Lung (tissue), 17 donors: ENCODE measurements at places on chromosomes 5 and 9.

GRCh38 chr5:120576588-120576987 lies 112.5 kb downstream of the PRR16 start:
- no peak for DNase-seq

- DNase-seq: peak; percentile 48
Measured at GRCh38 chr5:128782446-128782845, 182.8 kb upstream of the SLC27A6 start.

DNA sequence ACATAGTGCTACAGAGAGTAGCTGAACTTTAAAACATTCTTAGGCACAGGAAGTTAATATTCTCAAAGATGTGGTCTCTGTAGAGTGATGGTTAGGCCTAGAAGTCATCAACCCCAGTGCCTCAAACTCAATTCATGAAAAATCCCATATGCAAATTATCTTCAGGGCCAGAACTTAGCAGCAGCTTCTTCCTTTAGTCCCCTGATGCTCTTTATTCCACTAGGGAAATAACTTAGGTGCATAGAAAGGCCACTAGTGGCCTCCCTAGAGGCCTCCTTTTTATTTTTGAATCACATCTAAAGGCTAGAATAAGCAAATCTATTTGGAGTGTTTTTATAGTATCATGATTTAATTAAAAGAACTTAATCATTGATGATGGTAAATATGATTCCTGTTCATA lies 88.3 kb downstream of the GIN1 start:
- peak; percentile 16 for DNase-seq

GRCh38 chr5:180825768-180826525 lies 23.3 kb upstream of the MGAT1 start:
- DNase-seq: no peak

DNA sequence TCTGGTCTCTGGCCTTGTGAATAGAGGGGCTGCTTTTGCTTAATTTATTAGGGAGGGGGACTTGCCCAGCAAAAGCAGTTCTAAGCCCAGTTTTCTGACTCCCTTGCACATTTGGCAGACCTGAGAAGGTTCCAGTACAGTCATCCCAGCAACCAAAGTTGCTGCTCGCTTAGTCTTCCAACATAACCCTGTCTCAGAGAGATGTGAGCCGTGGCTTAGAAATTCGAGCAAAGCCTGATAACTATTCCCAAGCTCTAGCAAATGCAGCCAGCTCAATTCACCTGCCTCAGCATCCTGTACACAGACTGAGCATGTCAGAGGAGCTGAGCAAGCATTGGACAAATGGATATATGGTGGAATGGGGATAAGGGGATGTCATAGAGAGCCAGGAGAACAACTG lies 401.9 kb downstream of the SPOCK1 start:
- DNase-seq: no peak

- DNase-seq: no peak
Measured at GRCh38 chr9:101527066-101527465, 6.6 kb upstream of the RNF20 start.

GRCh38 chr5:6787941-6788340 lies 74.7 kb downstream of the TENT4A start:
- DNase-seq: no peak

DNA sequence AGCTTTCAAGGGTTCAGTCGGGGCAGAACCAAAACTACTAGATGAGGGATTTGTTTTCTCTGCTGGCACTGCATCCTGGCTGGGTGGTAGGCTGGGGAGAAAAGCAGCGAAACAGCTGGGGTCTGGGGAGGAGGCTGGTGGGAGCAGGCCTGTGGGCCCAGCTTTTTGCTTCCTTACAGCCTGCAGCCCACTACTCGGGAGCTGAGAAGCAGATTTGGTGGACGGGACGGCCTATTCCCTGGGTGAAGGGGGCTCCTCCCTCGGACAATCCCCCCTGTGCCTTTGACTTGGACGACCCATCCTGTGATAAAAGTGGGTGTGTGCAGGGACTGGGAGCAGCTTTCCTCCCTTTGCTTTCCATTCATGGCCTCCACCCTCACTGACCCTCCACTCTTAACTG lies 9.1 kb downstream of the NPR2 start:
- no peak for DNase-seq

GRCh38 chr5:118558871-118559270 lies 429.5 kb downstream of the DTWD2 start:
- DNase-seq: no peak

DNA sequence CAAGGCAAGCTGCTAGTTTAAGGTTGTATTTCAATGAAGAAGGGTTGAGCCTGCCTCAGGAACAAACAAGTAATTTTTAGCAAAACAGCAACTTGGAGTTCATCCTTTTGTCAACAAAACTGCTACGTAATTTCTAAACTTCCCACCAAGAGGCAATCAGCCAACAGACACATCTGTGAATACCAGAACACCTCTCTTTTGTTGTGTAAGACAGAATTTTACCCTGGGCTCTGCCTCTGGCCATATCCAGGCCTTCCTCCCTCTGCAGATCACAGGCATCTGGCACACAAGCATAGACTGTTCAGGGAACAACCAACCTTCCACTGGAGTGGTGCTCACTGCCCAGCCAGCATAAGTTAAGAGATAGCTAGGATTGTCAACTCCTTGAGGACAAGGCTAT lies 409.0 kb downstream of the SPOCK1 start:
- DNase-seq: no peak

- DNase-seq: no peak
Measured at GRCh38 chr5:91121347-91121993, 261.6 kb downstream of the ARRDC3 start.

- no peak for DNase-seq
Measured at GRCh38 chr5:164433106-164433870, 927.9 kb downstream of the MAT2B start.

- DNase-seq: peak; percentile 4
Measured at GRCh38 chr9:21455320-21455719, 15.1 kb downstream of the IFNA1 start.

DNA sequence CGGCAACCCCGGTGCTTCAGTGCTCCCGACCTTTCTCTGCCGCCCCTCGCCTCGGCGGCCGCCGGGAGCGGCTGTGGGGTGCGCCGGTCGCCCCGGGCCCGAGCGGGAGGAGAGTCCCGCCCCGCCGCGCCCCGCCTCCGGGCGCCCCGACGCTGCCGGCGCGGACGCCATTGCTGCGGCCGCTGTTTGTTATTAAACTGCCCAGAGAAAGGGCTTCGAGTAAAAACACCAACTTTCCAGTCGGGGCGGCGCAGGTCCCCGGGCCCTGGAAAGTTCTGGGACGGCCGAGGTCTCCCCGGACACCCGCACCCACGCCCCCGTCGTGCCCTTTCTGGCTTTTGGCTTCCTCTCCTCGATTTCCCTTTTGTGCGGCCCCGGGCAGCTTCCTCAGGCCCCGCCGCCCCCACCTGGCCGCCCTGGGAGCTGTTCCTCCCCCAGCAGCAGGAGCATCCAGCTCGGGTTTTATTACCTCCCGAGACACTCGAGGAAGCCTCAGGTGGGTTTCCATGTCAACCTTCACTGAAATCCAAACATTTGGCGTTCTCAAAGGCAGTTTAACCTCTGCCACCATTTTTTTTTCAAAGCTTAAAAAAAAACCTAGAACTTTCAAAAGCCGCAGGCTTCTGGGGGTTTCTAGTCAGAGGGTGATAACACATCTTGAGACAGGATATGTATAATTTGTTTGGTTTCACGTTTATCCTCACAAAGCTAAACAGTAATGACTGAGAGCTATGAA lies 334.4 kb downstream of the CWC27 start:
- DNase-seq: peak; percentile 77

- peak; percentile 61 for DNase-seq
Measured at GRCh38 chr9:99823681-99824377, 2.1 kb downstream of the NR4A3 start.

GRCh38 chr9:109030426-109030825 lies 17.1 kb upstream of the CTNNAL1 start:
- DNase-seq: no peak

DNA sequence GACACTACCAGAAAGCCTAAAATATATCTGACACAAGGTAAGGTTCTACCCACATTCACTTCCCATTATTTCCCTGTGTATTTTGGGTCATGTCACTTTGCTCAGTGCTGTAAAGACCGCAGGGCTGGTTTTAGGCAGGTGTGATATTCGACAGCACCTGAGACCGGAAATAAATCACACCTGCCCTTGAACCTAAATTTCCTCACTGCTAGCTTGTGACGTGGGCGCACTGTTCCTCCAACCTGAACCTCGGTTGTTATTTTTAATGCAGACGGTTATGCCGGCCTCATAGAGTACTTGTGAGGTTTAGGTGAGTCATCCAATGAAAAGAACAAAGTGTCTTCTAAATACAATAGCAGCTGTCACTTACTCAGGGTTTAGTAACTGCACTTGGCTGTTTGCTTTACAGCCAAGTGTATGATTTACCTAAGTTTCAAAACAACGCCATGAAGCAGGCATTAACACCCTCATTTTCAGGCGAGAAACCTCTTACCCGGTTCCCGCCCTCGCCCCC lies 20.7 kb upstream of the ZNF782 start:
- peak; percentile 10 for DNase-seq

DNA sequence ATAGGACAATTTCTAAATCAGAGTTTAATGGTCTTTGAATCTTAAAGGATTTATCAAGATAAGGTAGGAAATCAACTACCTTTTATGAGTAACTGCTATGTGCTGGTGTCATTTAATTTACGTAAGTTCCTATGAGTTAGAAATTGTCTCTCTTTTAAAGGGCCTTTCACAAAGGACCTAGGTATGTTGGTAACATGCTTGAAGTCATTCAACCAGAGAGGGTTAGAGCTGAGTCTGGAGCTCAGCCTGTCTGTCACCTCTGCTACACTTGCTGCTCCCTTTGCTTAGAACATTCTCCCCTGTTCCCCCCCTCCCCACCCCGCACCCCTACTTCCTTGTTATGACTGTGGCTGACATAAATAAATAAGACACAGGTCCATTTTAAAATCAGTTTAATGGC lies 190.3 kb upstream of the SEMA6A start:
- no peak for DNase-seq

GRCh38 chr5:96893342-96893741 lies 17.0 kb downstream of the ERAP2 start:
- DNase-seq: no peak

GRCh38 chr9:108478431-108479332 lies 377.1 kb downstream of the ACTL7B start:
- no peak for DNase-seq

DNA sequence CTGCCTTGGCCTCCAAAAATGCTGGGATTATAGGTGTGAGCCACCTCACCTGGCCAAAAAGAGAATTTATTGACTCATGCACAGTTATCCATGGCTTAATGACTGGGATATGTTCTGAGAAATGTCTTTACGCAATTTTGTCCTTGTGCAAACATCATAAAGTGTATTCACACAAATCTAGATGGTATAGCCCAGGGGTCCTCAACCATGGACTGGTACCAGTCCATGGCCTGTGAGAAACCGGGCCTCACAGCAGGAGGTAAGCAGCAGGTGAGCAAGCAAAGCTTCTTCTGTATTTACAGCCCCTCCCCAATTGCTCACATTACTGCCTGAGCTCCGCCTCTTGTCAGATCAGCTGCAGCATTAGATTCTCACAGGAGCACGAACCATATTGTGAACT lies 12.4 kb upstream of the SIL1 start:
- DNase-seq: no peak

DNA sequence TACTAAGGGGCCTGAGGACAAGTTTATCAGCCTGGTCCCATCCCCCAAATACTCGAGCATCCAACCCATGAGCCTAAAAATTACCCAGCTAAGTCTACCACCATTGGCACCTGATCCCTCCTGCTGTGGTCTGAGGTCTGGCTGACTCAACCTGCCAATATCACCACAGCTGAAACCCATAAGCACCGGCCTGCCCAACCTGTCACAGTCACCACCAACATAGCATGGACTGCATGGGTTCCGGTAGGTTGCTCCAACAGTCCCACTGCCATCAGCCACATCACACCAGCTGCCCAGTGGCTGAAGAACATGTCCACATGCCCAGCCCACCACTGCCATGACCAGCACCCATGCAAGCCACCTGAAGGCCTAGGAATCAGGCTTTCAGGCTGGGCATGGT lies 495.0 kb downstream of the PRELID2 start:
- no peak for DNase-seq

DNA sequence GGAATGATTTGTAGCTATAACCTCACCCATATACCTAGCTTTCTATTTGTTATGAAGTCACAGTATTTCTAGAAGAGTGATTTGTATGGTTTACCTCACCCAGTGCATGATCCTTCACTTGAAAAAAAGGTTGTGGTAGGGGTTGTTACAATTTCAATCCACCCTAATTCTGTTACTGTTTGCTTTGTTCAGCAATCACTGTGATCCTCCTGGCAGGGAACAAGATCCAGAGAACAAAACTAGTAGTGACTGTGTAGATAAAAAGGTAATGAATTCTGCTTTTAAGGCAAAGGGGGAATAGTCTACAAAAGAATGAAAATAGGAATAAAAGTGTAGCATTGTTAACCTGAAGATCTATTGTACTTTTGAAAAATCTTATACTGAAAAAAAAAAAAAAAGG lies 191.3 kb upstream of the SH3GL2 start:
- no peak for DNase-seq

DNA sequence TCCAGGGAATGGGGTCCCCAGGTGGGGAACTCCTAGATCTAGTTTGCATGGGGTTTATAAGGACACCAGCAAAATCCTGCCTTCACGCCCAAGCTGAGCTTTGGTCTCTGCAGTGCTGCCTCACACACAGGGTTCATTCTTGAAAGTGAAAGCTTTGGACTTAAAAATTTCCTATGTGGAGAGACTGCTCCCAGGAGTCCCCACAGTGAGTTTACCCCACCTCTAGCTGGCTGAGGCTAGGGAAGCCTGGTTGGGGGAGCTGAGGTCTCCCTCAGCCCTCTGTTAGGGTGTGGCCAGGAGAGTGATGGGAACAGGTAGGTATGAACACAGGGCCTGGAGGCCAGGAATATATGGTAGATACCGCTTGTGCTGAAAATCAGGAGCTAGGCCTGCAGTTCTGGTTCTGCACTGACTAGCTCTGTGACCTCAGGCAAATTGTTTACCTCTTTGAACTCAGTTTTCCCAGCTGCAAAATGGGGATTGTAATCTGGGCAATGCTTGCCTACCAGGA lies 41.5 kb upstream of the LARP1 start:
- no peak for DNase-seq

GRCh38 chr5:139245637-139246339 lies 47.6 kb upstream of the SIL1 start:
- no peak for DNase-seq

GRCh38 chr9:127058645-127059021 lies 63.8 kb downstream of the ANGPTL2 start:
- no peak for DNase-seq

DNA sequence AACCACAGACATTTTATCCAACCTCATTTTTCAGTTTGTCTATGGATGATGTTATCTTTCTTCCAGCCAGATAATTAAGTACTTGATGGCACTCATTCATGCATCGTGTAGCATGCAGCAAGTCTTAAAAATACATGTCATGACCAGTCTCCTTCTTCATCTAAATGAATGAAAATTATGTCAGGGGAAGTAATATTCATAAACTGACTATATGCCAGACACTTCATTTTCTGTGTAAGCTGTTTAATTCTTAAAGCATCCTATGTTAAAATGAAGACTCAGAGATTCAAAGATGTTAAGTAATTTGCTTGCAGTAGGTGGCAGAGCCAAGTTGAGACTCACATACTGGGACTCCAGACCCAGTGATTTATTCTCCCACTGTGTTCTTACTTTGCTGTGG lies 181.7 kb upstream of the CD180 start:
- peak; percentile 53 for DNase-seq

GRCh38 chr5:113052041-113052795 lies 75.6 kb downstream of the DCP2 start:
- no peak for DNase-seq

GRCh38 chr5:57499262-57500050 lies 16.8 kb upstream of the ACTBL2 start:
- peak; percentile 80 for DNase-seq

GRCh38 chr5:176792655-176793342 lies 17.6 kb upstream of the UNC5A start:
- no peak for DNase-seq
